ENCODE measurements at places on chromosomes 4 and X. TPM values are rescaled to one million over a fixed set of nuclear protein-coding genes. Genes with fewer than 3 reads are reported as not detected.

The FGF13 gene
- total RNA-seq = 1.2 TPM

The LPAR4 gene
- total RNA-seq = not detected

The ARX gene
- not detected for total RNA-seq

The HTN1 gene
- not detected for total RNA-seq

The VCX2 gene
- not detected for total RNA-seq

The HSFX4 gene
- total RNA-seq = not detected

The KLHL5 gene
- total RNA-seq = 84.6 TPM

The RPS3A gene
- total RNA-seq = 3,491 TPM

The PCDH7 gene
- 12.1 TPM for total RNA-seq

The CC2D2A gene
- total RNA-seq = 5.5 TPM

The ANXA10 gene
- total RNA-seq = 0.79 TPM

The MAGEA6 gene
- total RNA-seq = not detected

The DDIT4L gene
- total RNA-seq = 0.26 TPM

The RIPPLY1 gene
- 0.13 TPM for total RNA-seq

The PCDH10 gene
- under 0.01 TPM for total RNA-seq

The HERC3 gene
- 31.5 TPM for total RNA-seq

The ARSJ gene
- 29.0 TPM for total RNA-seq

The RAB41 gene
- not detected for total RNA-seq

The NDST4 gene
- not detected for total RNA-seq

The SLC2A9 gene
- total RNA-seq = 29.7 TPM

The PROM1 gene
- total RNA-seq = 0.26 TPM

The MGARP gene
- 0.13 TPM for total RNA-seq

The CENPVL2 gene
- not detected for total RNA-seq
